ENCODE measurements at places on chromosomes 2 and 18. TPM values are rescaled to one million over a fixed set of nuclear protein-coding genes. Genes with fewer than 3 reads are reported as not detected.

The TNP1 gene
- total RNA-seq = not detected

The ASIC4 gene
- total RNA-seq = not detected

The CFAP210 gene
- total RNA-seq = not detected

The SLC16A14 gene
- total RNA-seq = not detected

The CYS1 gene
- total RNA-seq = 0.29 TPM

The RAPGEF4 gene
- 5.4 TPM for total RNA-seq

The UPP2 gene
- not detected for total RNA-seq

The PLEK gene
- total RNA-seq = not detected

The PXDN gene
- 3.1 TPM for total RNA-seq

The ST8SIA3 gene
- not detected for total RNA-seq

The TRABD2A gene
- total RNA-seq = 2.9 TPM

Data from SK-MEL-5 (cell line).